ENCODE measurements at places on chromosomes 16 and 17. TPM values are rescaled to one million over a fixed set of nuclear protein-coding genes. Genes with fewer than 3 reads are reported as not detected.

GRCh38 chr17:9028988-9029570 lies 7.8 kb downstream of the NTN1 start:
- no peaks in the 10 kb centered on the region for H3K36me3 ChIP-seq
- H3K27me3 ChIP-seq, result peaks cover 40% of the 10 kb centered on the region
- H3K27ac ChIP-seq, result no peak overlapping the region
- H3K4me3 ChIP-seq, result no peak overlapping the region
- no peak for DNase-seq

The USH1G gene
- not detected for total RNA-seq

DNA sequence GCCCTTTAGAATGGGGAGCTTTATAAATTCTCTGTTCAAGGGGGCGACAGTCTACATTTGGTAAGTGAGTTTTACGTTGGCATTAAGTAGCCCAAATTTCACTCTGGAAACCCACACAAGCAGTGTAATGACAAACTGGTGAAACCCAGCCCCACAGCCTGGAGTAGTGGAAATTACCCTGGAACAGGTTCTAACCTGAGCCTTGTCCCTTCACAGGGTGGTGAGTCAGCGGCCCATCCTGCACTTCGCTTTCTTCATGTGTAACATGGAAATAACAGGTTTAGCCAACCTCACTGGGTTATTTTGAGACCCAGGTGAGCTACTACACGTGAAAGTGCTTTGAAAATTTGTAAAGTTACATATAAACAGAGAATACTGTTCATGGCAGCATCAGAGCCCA lies 3.5 kb upstream of the TLCD3A start:
- H3K36me3 ChIP-seq, result peaks cover 2% of the 10 kb centered on the region
- H3K4me1 ChIP-seq, result peaks cover 22% of the 10 kb centered on the region
- no peaks in the 10 kb centered on the region for H3K27me3 ChIP-seq
- no peak overlapping the region for H3K27ac ChIP-seq
- no peak overlapping the region for H3K4me3 ChIP-seq
- DNase-seq, result no peak

GRCh38 chr16:637081-638018 lies 1.2 kb upstream of the METTL26 start:
- peaks cover 8% of the 10 kb centered on the region for H3K4me1 ChIP-seq
- no peaks in the 10 kb centered on the region for H3K36me3 ChIP-seq
- no peaks in the 10 kb centered on the region for H3K27me3 ChIP-seq

DNA sequence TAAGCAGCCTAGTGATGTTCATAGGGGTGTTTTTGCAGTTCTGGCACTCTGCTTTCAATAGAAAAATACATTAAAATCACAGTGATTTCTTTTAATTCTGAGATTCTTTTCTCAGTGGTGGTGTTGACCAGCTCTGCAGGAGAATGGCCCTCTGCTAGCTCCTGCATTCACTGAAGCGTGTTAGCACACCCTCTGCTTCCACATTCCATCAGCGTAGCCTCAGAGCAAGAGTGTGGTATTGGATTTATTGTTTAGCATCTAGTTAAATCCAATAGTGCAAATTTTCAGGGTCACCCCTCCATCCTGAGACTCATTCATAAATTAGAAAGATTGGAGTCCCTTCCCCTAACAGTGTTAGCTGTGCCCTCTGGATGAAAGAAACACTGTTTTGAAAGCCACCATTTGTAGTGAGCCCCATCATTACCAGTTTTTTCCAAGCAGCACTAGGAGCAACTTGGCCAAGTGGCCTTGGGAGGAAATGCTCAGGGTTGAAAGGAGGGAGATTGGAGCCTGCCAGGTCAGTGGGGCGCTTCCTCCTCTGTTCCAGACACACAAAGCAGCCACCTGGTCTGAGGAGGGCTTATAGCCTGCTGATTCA lies 45.7 kb downstream of the B9D1 start:
- no peak overlapping the region for H3K4me3 ChIP-seq
- H3K27ac ChIP-seq, result no peak overlapping the region
- H3K36me3 ChIP-seq, result peaks cover 18% of the 10 kb centered on the region
- peaks cover 11% of the 10 kb centered on the region for H3K4me1 ChIP-seq
- DNase-seq, result no peak

DNA sequence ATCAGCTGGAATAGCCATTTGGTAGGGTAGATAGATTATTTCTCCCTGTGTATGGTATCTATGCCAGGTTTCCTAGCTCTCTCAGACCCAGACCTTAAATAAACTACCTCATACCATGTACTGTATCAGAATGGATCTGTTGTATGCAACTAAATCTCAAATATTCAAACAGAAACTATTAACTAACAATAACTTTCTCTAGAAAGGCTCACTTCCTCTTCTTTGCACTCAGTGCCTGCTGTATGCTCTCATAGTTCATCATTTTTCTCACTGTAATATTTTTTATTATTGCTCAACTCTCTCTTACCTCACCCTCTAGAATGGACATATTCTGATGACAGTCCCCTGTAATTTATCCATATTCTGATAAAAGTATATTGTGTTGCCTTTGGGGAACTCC lies 182.4 kb downstream of the TOX3 start:
- no peak overlapping the region for H3K4me3 ChIP-seq
- no peaks in the 10 kb centered on the region for H3K4me1 ChIP-seq
- H3K36me3 ChIP-seq, result no peaks in the 10 kb centered on the region
- peaks cover 4% of the 10 kb centered on the region for H3K27me3 ChIP-seq

- no peak overlapping the region for H3K27ac ChIP-seq
- no peaks in the 10 kb centered on the region for H3K4me1 ChIP-seq
- no peak overlapping the region for H3K4me3 ChIP-seq
- peaks cover 5% of the 10 kb centered on the region for H3K27me3 ChIP-seq
- DNase-seq, result no peak
These were observed 1028.5 kb downstream of the CDH8 start for GRCh38 chr16:61007694-61008093.

DNA sequence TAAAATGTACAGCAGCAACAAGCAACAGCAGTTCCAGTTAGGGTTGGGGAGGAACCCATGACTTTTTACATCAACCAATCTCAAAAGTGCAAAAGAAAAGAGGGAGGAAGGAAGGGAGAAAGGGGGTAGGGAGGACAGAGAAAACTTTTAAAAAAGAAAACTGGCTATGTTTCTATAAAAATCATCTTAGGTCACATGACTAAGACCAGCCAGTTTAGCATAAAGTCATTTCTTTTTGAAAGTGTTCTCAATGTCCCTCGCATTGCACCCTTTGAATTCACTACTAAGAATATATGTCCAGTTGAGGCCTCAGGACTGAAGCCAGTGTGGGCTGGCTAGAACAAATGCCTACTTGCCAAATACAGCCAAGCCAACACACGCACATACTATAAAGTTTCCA lies 28.9 kb downstream of the DCUN1D3 start:
- H3K36me3 ChIP-seq, result no peaks in the 10 kb centered on the region
- H3K27me3 ChIP-seq, result no peaks in the 10 kb centered on the region
- DNase-seq, result no peak
- H3K4me1 ChIP-seq, result peaks cover 90% of the 10 kb centered on the region
- H3K4me3 ChIP-seq, result no peak overlapping the region

GRCh38 chr16:58196898-58197313 lies 1.0 kb downstream of the CSNK2A2 start:
- H3K27me3 ChIP-seq, result peaks cover 11% of the 10 kb centered on the region
- peak overlapping the region; percentile 61 for H3K27ac ChIP-seq
- peaks cover 7% of the 10 kb centered on the region for H3K36me3 ChIP-seq
- peaks cover 20% of the 10 kb centered on the region for H3K4me1 ChIP-seq
- H3K4me3 ChIP-seq, result peak overlapping the region; percentile 89

The SPN gene
- total RNA-seq, result not detected

DNA sequence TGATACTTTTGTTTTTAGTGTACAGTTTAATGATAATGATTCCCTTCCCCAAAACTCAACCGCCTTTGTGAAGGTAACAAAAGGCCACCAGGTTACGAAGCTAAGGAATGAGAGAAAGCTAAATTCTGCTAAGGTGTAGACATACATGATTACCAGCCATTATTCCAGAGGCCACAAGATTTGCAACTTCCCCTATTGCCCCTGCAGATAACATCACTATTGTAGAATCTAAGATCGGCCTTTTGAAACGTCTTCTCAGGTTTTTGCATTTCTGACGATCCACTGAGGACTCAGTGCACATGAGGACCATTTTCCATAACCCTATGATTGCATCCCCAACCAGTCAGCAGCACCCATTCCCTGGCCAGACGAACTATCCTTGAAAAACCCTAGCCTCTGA lies 33.9 kb upstream of the SNN start:
- H3K27ac ChIP-seq, result no peak overlapping the region
- peaks cover 55% of the 10 kb centered on the region for H3K4me1 ChIP-seq
- H3K36me3 ChIP-seq, result no peaks in the 10 kb centered on the region
- no peak for DNase-seq
- H3K4me3 ChIP-seq, result no peak overlapping the region

- H3K27ac ChIP-seq, result peak overlapping the region; percentile 27
- H3K4me1 ChIP-seq, result peaks cover 48% of the 10 kb centered on the region
- peaks cover 5% of the 10 kb centered on the region for H3K36me3 ChIP-seq
- no peaks in the 10 kb centered on the region for H3K27me3 ChIP-seq
- H3K4me3 ChIP-seq, result no peak overlapping the region
- no peak for DNase-seq
These were observed 14.3 kb downstream of the MBTD1 start for GRCh38 chr17:51245535-51245934.

- H3K4me1 ChIP-seq, result peaks cover 50% of the 10 kb centered on the region
- H3K4me3 ChIP-seq, result peak overlapping the region; percentile 17
- H3K36me3 ChIP-seq, result no peaks in the 10 kb centered on the region
- DNase-seq, result no peak
- peak overlapping the region; percentile 38 for H3K27ac ChIP-seq
These were observed 3.9 kb downstream of the XYLT1 start for GRCh38 chr16:17466876-17467275.

All from chondrocyte (in vitro differentiated cells).